ENCODE measurements at places on chromosomes 7 and 10.

DNA sequence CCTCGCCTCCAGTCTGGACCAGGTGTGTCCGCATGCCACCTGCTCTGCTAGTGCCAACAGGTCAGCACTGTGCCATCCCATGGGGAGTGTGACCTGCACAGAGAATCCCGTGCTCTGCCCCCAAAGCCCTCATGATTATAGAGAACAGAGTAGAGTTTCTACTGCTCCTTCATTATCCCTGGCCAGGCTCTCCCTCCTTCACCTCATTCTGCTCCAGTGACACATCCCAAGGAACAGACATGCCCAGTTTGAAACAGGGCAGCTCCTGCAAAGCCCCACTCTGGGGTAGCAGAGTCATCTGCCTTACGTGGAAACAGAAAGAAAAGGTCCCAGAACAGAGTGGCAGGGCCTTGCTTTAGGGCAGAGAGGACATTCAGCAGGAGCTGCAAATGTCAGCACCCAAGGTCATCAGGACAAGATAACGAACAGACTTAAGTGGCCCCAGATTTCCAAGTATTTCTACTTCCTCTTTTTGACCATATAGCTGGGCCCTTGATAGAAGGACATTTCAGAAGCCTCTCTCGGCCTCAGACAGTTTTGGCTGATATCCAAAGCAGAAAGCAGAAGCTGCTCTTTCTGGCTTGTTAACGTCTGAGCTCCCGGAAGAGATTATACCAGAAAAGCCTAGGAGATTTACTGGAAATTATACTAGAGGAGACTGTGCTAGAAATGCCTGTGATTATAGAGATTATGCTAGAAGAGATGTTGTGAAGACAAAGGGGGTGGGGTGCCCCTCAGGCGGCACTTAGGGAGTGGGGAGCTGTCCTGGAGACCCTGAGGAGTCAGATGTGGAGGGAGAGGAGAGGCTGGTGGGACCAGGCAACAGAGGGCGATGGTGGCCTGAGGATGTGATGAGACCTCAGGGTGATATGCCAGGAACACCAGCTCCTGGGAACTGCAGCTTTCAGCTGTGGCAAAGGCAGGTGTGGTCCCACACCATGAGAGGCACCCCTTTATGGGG is 12.6 kb downstream of the TMEM176B start:
- no peak for DNase-seq

GRCh38 chr7:92880212-92881090 is 44.1 kb upstream of the CDK6 start:
- no peak for DNase-seq

DNA sequence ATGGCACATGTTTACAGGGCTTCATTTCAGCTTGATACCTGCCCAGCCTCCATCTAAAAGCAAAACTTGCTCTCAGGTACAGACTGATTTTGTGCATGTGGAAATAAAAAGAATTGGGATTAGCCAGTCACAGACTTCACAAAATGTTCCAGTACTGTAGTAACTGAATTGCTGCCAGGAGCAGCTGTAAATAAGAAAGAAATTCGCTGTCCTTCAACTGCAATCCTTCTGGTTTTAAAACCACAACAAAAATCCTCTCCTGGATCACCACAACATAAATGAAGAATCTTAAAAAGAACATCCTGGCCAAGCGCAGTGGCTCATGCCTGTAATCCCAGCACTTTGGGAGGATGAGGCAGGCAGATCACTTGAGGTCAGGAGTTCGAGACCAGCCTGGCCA is 3.9 kb upstream of the MIOS start:
- no peak for DNase-seq

DNA sequence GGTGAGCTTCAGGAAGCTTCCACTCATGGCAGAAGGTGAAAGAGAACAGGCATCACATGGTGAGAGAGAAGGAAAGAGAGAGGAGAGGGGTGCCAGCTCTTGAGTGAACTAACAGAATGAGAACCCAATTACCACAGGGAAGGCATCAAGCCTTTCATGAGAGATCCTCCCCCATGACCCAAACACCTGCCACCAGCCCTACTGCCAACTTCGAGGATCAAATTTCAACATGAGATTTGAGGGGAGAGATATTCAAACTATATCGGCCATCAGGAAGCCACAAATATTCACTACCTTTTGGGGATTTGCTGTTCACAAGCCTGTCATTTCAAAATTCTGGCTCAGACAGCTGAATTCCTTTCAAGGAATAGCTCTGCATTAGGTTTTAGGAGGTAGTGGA is 39.9 kb upstream of the SMNDC1 start:
- DNase-seq, result no peak

- DNase-seq, result no peak
Observed at GRCh38 chr7:27690649-27691048, 28.0 kb upstream of the HIBADH start.

DNA sequence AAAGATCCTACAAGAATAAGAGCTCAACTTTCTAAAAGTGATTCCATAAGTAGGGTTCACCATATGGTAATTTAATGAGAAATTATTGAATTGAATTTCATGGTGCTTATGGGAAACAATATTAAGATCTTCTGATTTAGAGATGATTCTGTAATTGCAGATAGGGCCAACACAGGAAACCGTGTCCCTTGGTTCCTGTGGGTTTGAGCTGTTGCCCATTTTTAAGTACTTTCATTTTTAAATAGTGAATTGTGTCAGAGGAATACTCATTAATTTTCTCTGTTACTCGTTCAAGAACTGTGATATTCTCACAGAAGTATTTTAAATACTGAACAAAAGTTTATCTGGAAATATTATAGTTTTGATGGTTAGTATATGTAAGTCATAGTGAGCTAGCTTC is 129.2 kb downstream of the SRI start:
- no peak for DNase-seq

DNA sequence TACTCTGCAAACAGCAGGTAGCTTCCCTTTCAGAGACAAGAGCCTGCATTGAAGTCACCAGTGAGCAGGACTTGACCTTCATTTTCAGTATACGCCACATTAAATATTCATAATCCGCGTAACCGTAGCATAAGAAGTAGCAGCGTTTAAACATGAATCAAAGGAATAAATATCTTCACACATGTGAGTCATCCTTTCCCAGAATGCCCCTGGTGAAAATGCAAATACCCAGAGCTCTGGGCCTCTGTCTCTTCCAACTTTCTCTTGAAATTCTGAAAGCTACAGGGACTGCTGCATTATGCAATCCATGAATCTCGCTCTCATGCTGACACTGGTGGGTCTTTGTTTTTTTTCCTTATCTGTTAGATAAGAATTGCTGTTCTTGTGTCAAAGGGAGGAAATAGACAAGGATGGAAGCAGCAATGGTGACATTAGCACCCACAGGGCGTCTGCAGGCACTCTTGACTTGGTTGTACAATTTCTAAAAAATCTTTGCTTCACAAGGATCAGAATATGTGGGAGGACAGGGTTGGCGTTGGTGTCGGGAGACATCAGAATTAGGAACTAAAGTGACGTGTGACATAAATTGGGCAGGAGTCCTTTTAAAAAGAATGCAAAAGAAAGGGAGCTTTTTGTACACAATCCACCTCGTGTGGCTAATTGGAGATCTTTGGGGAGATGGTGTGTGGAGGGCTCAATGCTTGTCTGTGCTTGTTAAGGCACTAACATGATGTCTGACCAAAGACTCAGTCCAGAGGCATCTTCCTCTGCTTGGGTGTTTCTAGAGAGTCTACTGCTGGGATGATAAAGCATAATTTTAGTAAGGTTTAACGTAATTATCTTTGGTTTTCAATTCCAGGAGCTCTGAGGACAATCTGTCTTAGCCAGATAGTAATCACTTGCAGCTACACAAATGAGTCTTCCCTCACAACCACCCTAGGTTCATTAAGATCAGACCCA is 390.3 kb downstream of the KCNMA1 start:
- DNase-seq, result no peak

GRCh38 chr7:133009426-133010252 is 72.3 kb downstream of the CHCHD3 start:
- DNase-seq, result no peak

DNA sequence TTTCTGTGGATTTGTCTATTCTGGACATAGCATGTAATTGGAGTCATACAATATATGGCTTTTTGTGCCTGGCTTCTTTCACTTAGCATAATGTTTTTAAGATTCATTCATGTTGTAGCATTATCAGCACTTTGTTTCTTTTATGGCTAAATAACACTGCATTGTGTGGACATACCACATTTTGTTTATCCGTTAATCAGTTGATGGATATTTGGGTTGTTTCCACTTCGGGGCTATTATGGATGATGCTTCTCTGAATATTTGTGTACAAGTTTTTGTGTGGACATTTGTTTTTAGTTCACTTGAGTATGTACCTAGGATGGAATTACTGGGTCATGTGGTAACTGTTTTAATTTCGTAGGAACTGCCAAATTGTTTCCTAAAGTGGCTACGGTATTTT is 6.4 kb downstream of the LCOR start:
- no peak for DNase-seq

DNA sequence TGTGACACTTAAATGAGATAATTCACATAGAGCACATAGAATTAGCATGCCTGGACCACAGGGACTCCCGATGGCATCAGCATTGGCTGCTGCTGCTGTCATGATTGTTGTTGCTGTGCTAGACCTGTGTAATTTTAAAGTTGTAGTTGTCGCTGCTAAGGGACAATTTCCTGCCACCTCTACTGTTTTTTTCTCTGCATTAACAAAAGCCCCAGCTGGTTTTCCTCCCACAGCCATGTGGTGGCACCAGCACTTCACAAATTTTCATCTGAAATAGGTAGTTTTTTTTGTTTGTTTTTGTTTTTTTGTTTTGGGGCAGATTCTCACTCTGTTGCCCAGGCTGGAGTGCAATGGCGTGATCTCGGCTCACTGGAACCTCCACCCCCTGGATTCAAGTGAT is 25.4 kb upstream of the PRXL2A start:
- peak; percentile 12 for DNase-seq

GRCh38 chr10:70615784-70616522 is 13.4 kb upstream of the PRF1 start:
- no peak for DNase-seq

GRCh38 chr10:95315509-95315908 is 24.7 kb upstream of the PDLIM1 start:
- no peak for DNase-seq

GRCh38 chr10:116521424-116522290 is 24.1 kb upstream of the PNLIP start:
- no peak for DNase-seq

- no peak for DNase-seq
Observed at GRCh38 chr10:123995461-123996131, 97.8 kb downstream of the CHST15 start.

DNA sequence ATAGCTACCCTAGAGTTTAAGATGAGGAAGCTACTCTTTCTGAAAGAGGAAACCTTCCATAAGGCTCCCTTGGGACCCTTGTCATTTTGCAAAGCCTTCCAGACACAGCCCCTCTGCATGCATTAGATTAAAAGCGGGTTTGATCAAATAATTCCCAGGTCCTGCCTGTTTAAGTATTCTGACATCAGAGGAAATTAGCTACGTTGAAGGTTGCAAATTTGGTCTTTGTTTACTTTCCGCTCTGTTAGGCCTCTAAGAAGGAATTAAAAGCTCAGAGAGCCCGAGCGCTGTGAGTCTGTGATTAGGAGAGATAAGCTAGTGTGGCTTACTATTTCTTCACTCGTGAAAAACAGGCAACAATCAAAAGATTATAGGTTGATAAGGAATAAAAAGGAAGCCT is 1.4 kb upstream of the THSD7A start:
- DNase-seq, result no peak

- DNase-seq, result no peak
Observed at GRCh38 chr7:128265906-128266300, 24.8 kb downstream of the LEP start.

DNA sequence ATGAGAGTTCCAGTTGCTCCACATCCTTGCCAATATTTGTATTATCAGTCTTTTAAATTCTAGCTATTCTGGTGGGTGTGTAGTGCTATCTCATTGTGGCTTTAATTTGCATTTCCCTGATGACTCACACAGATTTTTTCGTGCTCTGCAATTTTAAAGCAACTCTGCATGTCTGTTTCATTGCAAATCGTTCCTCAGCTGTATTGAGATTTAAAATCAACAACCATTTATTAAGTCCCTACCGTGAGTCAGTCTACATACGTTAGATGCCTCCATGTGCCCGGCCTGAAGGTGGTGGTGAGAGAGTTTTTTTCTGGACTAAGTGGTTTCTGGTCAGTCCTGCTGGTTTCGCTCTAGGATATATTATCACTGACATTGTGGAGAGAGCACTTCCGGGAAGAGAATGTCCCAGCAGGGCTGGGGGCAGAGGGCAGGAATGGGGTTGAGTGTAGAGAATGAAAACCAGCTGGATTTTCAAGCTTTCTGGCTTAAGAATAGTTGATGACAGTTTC is 8.4 kb upstream of the HYCC1 start:
- no peak for DNase-seq

DNA sequence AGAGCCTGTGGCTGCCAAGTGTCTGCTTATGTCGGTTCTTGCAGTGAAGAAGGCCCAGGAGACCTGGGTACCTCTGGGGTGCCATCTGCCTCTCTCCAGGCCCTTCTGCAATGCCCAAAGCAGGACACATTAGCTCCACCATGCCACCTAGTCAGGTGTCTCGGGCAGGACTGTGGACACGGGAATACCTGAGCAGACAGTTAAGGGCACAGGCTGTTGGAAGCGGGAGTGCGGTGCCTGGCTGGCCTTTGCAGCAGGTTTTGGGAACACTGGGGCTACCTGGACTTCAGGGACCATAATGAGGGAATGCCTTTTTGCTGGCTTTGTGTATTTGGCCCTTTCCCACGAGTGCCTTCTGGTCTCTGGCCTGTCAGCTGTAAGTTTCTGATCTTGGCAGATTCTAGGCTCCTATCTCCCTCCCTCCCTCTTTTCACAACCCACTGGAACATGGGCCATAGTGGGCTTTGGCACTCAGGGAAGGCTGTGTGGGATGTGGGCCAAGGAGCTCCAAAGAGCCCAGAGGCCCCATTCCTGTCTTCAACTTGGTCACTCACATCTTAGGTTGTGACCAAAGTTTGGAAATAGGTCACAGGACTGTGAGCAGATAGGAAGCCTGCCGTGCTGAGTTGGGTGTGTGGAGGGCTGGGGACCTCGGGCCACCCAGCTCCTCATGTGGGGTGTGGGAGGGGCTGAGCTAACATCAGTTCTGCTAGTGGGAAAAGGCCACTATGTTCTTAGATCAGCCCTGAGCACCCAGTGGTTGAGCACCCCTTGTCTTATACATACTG is 41.5 kb upstream of the CXCL12 start:
- DNase-seq, result no peak

DNA sequence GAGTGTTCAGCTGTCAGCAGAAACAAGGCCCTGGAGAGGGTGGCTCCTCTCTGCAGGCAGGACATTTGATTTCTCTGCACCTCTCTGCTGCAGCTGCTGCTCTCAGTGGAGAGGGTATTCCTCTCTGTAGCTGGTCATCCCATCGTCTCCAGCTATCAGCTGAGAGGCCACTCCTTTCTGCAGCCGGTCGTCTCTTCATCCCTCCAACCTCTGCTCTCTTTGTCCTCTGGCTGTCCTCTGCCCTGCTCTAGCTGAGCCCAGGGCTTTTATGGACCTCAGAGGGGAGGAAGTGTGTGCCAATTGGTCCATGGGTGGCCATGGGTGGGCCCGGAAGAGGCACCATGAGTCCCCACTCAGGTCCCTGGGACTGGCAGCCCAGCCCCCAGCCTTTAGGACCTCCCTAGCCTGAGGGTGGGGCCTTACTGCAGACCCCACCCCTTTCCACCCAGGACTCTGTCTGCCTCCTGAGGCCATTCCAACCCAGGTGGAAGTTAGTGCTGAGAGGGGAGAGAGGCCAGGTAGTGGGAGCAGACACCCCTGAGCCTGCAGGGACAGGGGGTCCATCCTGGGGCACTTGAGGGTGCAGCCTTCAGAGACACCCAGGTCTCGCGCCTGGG is 26.2 kb upstream of the CDCA7L start:
- no peak for DNase-seq

Data from stimulated activated CD8-positive, alpha-beta memory T cell treated with anti-CD3 and anti-CD28 coated beads, Interleukin-7, amount 100 ng/mL, for 1 hour (primary cell).